ENCODE measurements at places on chromosomes 1 and 21.

- DNase-seq = no peak
Observed at GRCh38 chr1:30187413-30188023, 535.9 kb downstream of the MATN1 start.

- DNase-seq = no peak
Observed at GRCh38 chr1:8845104-8846097, 28.0 kb upstream of the RERE start.

DNA sequence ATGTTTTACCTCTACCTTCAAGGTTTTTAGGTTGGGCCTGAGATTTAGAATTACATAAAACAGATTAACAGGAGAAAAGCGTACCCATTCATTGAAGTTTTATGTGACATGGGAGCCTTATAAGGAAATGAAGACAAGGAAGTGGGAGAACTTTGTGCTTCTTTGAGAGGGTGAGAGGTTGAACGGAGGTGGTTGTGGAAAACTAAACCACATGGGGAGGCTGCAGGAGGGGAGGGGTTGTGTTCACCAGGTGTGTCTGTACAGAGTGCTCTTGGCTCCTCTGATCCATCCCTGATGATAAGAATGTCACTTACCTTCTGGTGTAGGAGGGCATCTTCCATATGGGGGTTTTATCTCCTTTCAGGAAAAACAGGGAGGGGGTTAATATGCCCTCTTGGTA is 2.7 kb downstream of the SLX9 start:
- DNase-seq = no peak

DNA sequence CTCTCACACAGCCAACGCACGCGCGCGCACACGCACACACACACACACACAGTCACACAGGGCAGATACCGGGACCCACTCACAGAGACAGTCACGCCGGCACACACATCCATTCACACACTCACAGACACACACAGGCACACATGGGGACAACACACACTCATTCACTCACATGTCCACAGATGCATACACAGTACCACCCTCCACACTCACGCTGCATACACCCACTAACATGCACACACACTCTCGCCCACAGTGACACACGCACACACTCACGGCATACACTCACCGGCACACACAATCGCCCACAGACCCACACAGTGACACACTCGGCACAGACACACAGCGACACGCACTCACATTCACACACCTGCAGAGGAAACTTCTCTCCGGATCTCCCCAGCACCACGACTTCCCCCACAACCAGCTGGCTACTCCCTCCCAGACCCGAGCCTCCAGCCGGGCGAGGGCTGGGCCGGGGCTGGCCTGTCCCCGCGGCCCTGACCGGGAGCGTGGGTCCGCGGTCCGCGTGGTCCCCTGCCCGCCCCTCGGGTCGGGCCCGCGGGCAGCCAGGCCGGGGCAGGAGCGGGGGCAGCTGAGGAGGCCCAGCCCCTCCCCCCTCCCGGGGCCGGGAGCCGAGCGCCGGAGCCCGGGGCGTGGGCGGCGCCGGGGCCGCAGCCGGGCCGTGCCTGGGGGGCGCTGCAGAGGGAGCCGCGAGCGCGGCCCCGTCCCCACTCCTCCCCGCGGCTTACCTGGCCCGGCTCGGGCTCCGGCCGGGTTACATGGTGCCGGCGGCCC is 552 bp downstream of the DLGAP3 start:
- no peak for DNase-seq

GRCh38 chr21:41289431-41289830 is 27.2 kb upstream of the FAM3B start:
- DNase-seq = no peak

- no peak for DNase-seq
Observed at GRCh38 chr1:203167026-203167912, 8.4 kb downstream of the MYBPH start.

GRCh38 chr1:113091988-113092594 is 19.1 kb downstream of the LRIG2 start:
- DNase-seq = no peak

DNA sequence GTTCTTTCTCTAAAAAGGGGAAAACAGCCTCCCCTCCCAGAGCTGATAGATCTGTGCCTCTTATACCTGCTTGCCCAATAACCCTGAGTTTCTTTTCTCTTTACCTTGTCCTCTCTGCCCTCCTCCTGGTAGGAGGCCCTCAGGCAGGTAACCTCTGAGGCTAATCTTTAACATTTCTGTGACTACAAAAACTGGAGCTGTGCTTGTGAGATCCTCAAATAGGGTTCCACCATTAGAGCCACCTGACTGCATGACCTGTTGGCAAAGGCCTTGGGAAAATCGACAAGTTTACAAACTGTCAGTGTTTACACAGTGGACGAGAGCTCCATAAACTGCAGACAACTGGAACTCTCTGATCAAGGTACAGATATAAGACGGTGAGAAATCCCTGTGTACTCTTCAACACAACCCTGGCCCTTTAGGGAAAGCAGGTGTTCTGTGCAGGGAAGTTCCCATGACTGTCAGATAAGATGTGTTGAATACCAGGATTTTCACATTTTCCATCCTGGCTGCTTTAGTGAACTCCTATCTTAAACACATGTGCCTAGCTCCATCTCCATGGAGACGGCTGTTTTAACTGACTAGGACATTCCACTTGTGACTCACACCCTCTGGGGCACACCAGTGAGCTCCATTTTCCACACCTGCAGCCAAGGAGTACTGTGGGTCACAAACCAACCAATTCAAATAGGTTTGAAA is 38.3 kb downstream of the ECE1 start:
- DNase-seq = no peak

- DNase-seq = no peak
Observed at GRCh38 chr1:94218332-94218731, 19.1 kb downstream of the ARHGAP29 start.

Measured in stimulated activated CD8-positive, alpha-beta memory T cell treated with anti-CD3 and anti-CD28 coated beads, Interleukin-7, amount 100 ng/mL, for 1 hour (primary cell).